ENCODE measurements at places on chromosomes 4 and X.

GRCh38 chr4:179110356-179110755 is 1668.1 kb upstream of the AGA start:
- DNase-seq: no peak

DNA sequence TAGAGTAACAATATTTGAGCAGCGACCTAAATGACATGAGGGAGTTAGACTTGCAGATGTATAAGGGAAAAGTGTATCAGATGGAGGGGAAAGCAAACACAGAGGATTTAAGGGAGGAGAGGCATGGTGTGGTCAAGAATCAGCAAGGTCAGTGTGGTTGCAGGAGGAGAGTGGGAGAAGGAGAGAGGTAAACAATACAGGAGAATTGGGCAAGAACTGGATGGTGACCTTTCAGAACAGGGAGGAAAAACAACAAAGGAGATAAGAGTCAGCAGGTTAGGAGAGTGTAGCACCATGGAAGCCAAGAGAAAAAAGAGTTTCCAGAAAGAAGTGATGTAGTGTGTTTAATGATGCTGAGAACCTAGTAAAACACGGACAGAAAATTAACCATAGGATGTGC is 178.5 kb downstream of the PAPSS1 start:
- no peak for DNase-seq

- no peak for DNase-seq
Measured at GRCh38 chrX:40282348-40282747, 184.6 kb upstream of the BCOR start.

DNA sequence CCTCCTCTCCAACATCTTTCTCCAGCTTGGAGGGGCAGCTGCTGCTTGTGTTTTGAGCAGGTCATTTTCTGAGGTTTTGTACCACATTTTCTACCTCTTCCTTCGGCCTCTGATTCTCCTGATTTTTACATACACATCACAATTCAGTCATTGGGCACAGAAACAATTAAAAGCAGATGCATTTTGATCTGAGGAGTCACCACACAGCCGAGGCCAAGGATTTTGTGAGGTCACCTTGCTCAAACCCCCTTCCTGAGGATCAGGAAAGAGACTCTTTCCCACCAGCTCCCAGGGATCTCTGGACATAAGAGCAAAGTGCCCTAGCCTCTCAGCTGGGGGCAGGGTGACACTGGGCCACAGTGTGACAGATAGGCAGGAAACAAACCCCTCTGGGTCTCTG is 5.4 kb upstream of the FATE1 start:
- DNase-seq: no peak

GRCh38 chr4:92962831-92963230 is 659.1 kb downstream of the GRID2 start:
- no peak for DNase-seq

- DNase-seq: no peak
Measured at GRCh38 chr4:2489841-2490552, 21.1 kb downstream of the RNF4 start.

- no peak for DNase-seq
Measured at GRCh38 chr4:87133183-87133582, 87.2 kb downstream of the KLHL8 start.

DNA sequence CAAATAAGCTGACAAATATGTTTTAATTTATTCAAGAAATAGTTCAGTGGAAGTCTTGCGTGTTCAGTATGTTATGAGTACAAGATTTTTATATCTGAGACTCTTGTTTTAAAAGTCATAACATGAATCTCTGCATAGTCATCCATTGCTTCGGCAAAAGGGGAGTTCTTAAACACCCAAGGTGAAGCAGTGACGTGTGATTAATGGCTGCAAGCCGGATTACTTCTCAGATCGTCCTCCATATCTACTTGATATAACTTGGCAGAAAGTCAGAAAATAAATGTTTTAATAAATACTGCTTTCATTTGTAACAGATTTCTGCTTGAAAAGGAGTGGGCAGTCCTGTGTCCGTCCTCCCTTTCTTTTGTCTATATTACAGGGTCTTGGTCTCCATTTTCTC is 64.6 kb upstream of the IL15 start:
- DNase-seq: no peak

DNA sequence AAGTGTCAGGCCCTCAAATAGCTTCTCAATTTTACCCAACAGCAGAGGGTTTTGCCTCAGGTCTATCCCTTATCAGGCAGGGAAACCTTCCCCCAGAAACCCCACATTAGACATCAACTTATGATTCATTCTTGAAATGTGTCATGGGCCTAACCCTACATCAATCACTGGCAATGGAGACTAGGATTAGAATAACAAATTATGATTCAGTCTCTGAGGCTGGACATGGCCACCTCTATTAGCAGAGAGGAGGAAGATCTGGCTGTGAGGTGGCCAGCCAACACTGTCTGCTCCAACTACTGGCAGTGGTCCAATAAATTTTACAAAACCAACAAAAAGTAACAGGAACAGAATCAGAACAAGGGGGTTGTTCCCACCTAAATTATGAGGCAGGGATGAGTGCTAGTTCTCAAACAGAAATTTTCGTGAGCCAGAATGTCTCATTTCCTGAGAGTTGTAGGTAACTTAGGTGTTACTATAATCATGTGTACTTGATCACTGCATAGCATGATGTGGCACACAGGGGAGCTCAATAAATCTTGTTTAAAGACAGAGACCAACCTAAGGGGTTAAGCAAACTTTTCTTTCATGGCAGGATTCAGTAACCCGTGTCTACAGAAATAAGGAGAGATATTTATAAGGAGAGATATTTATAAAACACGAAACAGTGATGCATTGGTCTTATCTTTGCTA is 126.8 kb downstream of the NFKB1 start:
- DNase-seq: no peak

DNA sequence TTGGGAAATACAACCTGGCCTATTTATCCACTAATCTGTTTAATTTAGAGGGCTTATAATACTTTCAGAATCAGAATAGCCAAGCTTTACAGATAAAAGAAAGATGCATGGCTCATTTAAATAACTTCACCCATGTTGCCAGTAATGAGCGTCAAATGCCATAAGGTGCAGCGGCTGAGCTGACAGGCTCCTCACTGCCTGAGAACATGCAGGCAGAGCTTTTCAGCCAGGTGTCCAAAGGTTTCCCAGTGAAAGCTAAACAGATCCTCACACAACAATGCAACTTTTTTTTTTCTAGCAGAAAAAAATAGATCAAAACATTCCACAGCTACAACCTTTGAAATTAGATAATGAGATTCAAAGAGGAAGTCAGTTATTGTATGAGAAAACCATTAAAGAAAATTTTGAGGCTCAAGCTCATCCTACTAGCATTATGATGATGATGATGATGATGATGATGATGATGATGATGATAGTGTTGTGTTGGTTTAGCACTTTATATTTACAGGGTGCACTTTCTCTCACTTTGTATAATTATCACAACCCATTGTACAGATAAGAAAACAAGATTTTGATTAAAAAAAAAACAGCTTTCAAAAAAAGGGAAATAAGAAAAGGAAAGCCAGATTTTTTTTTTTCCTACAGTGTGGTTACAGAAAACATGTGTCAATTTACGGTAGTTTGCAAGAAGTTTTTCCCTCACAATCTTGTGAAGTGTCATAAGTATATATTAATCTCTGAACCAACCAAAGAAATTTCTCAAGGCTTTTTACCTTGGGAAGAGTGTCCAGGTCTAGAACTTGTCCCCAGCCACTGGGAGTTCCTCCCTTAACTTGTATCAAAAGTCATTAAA is 12.2 kb upstream of the TNIP3 start:
- DNase-seq: no peak

GRCh38 chrX:76420237-76420636 is 7.3 kb upstream of the MAGEE1 start:
- DNase-seq: no peak

DNA sequence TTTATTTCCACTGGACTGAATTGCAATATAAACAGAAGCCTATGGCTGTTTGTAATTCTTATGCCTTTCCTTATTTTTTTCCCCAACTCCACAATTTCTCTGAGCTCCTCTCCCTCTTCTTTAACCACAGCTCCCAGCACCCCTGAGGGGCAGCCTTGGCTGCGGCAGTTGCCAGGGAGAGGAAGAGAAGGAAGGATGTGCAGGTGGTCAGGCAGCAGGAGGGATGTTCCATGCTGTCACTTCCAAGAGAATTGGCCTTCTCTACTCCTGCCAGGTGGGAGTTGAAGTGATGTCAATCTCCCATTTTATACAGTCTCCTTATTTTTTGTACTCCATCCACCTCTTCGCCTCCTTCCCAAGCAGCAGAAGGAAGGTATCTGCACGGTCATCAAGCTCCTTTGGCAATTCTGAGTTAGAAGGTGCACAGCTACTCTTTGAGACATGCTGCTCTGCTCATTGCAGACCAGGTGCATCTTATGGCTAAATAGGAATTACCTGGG is 343.3 kb upstream of the RPS6KA3 start:
- no peak for DNase-seq

- no peak for DNase-seq
Measured at GRCh38 chrX:75061701-75062100, 94.4 kb downstream of the ABCB7 start.

GRCh38 chr4:92231511-92231910 is 72.3 kb upstream of the GRID2 start:
- DNase-seq: no peak

DNA sequence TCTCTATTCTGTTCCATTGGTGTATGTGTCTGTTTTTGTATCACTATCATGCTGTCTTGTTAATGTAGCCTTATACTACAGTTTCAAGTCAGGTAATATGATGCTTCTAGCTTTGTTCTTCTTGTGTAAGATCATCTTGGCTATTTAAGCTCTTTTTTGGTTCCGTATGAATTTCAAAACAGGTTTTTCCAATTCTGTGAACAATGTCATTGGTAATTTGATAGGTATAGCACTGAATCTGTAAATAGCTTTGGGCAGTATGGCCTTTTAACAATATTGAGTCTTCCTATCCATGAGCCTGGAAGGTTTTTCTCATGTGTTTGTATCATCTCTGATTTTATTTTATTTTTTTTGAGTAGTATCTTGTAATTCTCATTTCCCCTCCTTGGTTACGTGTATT is 94.3 kb downstream of the ANAPC10 start:
- DNase-seq: no peak

DNA sequence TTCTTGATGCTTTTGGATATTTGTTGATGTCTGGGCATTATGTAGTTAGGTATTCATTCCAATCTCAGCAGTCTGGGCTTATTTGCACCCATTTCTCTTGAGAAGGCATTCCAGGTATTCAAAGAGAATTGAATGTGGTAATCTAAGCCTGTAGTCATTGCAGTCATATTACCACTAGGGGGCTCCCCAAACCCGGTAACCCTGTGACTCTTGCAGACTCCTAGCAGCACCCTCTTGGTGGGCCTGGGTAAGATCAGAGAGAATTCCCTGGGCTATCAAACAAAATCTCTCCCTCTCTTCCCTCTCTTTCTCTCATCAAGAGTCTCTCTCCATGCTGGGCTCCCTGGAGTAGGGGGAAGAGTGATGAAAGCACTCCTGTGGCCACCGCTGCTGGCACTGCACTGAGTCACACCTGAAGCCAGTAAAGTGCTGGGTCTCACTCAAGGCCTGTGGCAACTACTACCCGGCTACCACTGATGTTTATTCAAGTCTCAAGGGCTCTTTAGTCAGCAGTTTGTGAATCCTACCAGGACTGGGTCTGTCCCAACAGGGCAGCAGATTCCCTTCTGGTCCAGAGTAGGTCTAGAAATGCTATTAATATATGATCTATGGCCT is 187.7 kb upstream of the NUDT10 start:
- DNase-seq: peak; percentile 50

GRCh38 chr4:153676486-153676885 is 7.6 kb upstream of the TLR2 start:
- DNase-seq: no peak

- DNase-seq: no peak
Measured at GRCh38 chr4:173073939-173074500, 94.6 kb upstream of the GALNT7 start.

DNA sequence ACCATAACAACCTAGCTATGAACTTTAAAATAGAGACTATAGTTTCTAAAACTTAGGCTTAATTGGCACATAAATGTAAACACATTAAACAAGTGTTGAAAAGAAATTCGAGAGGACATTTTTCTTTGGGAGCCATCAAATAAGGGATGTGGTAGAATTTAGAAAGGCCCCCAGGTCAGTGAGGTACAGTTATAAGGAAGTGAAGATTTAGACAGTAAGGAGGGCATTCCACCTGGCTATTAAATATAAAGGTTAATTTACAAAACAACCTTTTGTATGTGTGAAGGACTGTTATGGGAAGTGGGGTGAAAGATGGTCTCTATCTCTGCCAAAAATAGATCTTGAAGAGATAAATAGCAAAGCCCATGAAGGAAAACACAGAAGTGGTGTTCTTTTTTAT is 83.9 kb downstream of the AFF1 start:
- DNase-seq: no peak

DNA sequence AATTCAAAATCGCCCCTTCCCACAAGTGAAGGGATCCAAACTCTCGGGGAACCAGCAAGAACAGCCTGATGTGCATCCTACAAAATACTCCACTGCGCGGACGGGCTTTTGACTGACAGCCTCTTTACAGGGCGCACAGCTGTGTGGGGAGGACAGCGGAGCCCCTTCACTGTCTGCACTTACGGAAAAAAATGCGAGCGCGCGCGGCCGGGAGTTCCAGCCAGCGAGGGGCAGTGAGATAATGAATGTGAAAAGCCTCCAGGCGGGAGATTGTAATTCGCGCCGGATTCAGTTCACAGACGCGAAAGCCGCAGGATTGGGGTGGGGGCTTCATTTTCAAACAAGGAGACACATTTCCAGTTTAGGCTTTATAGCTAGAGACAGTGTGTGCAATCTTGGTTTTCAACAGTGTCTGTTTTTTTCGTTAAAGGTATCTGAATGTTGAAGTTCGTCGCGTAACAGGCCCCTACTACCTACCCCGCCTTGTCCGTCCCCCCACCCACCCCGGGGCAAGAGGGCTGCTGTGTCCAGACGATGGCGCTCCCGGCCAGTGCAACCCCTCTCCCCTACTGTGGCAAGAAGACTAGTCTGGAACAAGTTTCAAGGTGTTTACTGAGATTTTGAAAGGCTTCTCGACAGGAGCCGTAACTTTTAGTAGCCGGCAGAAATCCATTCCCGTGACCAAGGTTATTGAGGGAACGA is 1.7 kb upstream of the GPR50 start:
- DNase-seq: no peak

DNA sequence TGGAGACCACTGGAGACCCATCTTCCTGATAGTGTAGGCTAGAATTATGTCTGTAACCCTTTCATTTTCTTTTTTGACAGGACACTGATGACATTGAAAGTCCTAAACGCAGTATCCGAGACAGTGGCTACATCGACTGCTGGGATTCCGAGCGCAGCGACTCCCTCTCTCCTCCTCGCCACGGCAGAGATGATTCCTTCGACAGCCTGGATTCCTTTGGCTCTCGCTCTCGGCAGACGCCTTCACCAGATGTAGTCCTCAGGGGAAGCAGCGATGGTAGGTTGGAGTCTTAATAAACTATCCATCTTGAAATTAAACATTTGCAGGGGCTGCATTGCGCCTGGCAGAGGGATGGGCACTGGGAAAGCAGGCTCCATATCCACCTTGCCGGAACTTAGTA is 75.4 kb downstream of the LIMCH1 start:
- DNase-seq: no peak

- DNase-seq: peak; percentile 74
Measured at GRCh38 chrX:16882702-16883486, 12.7 kb upstream of the RBBP7 start.
